ENCODE measurements at places on chromosomes 7 and 10.

DNA sequence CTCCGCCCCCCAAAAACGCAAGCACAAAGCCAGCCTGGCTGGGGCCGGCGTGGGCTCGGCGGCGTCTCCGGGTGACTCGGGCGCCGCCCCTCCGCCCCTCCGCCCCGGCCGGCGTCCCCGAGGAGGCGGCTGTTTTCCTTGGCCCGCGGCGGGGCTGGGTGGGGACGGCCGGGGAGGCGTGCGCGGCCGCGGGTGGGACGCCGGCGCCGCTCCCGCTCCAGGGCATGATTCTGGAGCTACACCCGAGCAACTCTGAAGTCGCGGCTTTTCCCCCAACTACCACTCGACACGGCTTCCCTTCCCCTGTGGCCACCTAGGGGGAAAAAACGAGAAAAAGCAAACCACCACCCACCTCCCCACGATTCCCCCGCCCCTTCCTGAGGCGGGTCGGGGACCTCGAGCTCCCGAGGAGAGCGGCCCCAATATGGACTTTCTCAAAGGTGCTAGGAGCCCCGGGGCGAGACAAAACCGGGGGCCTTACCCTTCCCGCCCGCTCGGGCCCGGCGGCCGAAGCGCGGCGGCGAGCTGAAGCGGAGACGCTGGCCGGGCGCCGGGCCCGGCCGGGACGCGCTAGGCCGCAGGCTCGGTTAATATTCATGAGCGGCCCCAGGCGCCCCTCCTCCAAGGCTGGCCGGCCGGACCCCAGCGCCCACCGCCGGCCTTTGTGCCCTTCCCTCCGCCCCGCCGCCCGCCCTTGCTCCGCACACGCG, 856 bp downstream of the ARHGAP21 start:
- DNase-seq: peak; percentile 28

GRCh38 chr7:123867225-123867624, 22.3 kb downstream of the HYAL4 start:
- no peak for DNase-seq

GRCh38 chr10:131645756-131646155, 255.1 kb upstream of the PPP2R2D start:
- no peak for DNase-seq

- no peak for DNase-seq
Observed at GRCh38 chr7:711922-712380, 14.5 kb upstream of the DNAAF5 start.

- no peak for DNase-seq
Observed at GRCh38 chr7:84364708-84365107, 170.1 kb upstream of the SEMA3A start.

DNA sequence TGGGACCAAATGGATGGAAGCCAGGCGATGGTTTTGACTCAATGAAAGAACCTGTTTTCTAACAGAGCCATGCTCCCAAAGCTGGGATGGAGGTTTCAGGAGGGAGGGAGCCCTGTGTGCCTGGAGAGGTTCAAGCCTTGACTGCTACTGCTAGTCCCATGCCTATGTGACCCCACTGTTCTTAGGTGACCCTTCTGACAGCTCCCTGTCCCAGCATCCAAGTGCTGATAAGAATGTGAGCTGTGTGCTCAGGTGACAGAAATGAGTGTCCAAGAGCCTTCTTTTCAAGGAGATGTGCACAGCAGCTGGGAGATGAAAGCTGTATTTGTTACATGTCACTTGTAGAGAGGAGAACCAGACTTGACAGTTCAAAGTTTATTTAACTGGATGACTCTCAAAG, 595.4 kb downstream of the GALNT17 start:
- no peak for DNase-seq

DNA sequence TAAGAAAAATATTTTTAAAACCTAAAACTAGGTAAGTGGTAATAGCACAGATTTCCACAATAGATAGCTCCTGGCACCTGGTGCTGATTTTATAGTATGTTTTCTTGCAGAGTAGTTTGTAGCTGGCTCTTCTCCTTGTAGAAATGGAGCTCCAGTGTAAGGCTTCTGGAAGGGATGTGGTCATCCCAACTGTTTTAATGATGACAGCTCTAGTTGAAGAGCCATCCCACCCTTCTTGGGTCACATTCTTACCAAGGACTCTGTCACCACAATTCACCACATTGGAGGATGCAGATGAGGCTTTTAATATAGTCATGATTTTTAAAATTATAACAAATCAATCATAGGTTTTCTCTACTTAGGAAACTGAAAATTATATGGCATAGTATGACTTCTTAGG, 31.0 kb downstream of the TES start:
- no peak for DNase-seq

- no peak for DNase-seq
Observed at GRCh38 chr7:42572056-42572455, 335.0 kb upstream of the GLI3 start.

DNA sequence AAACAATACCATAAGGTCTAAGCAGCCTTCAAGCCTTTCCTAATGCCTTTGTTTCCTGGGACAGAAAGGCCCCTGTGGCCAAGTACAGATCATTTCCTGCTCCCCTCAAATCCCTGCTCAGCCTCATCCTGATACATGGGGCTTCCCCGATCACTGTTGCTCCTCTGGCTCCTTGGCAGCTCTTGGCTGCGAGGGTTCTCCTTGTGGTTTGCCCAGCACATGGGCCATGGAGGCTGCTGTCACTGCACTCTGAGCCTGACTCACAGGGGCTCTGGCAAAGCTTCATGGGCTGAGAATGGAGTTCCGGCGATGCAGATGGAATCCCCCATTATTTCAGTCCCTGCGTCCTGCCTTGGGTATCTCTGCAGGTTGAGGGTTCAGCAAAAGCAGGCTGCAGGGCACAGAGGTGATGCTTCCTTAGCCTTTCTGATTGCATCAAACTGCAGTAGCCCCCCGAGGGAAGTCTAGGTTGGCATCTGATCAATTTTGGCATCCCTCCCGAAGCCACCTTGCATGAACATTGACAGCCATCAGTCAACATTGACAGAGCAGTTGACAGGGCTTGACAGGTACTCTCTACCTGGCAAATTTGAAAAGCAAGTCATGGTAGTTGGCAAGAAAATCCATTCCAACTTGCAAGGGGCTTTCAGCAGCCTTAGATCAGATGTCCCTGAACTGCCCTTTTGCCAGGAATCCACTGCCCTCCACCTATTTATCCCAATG, 168.6 kb downstream of the GFRA1 start:
- DNase-seq: no peak

DNA sequence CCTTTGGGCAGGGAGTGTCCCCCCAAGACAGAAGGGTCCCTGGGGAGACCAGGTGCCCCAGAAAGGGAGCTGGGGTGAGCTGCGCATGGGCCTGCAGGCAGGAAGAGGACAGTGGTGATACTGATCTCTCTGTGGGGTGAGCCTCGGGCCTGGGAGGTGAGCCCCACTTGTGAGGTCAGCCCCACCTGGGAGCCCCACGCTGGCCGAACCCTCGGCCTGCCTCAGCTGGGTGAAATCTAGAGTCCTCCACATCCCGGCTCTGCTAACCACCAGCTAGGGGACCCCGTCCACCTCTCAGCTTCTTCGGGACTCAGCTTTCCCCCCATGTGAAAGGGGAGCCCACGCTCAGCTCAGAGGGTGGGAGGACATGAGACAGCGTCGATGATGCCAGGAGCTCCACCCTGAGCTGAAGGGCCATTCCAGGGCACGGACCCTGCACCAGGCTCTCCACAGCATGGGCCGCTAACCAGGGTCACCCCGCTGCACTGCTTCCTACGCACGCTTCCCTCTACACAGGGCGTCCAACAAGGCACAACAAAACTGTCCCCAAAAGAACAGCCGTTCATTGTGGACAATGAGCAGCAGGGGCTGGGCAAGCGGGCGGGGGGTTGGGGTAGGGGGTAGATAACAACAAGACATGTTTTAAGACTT, 48.7 kb downstream of the CAMK2B start:
- no peak for DNase-seq

DNA sequence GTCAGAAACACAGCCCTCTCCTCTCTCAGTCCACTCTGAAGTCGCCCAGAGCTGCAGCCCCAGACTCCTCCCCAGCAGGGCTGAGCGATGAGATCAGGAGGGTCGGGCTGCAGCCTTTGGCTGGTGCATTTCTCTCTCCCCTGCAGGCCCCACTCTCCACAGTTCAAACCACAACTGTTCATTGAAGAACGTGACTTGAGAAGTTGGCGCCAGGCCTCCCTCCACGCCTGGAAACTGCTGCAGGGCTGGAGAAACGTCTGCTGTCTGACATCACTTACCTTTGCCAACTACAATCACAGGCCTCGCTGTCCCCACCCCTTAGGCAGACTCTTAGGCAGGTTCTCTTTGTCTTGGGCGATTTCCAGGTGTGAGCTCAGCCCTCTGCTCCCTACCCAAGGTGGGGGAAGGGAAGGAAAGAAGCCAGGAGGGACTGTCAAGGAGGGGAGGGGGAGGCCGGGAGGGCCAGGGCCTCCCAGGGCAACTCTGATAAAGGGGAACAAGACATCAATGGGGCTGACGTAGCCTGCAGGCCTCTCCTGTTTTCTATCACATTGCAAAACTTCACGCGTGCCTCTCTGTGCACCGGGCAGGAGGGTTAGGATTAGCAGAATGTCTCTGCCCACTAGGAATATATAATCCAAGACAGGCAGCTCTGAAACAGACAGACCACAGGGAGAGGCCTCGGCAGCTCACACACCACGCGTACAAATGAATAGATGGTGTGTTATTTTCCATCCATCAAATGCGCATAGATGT, 32.7 kb downstream of the CALML5 start:
- no peak for DNase-seq

- peak; percentile 34 for DNase-seq
Observed at GRCh38 chr7:17301471-17302456, 3.3 kb downstream of the AHR start.

DNA sequence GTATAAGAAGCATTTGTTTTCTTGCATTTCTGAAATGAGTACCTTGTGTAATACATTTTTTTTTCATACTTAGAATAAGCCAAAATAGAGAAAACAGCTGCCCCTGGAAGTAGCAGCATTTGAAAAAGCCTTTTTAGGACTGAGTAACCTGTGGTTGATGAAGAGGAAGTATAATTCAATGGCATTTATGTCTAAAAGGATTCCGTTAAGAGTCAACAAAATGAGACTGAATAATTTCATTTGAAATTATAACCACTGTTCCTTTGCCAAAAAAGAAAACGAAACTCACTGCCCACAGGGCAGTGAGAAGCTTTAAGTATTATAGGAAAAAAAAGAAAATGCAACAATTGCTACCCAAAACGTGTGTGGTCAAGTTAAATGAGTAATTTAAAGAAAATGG, 705.6 kb upstream of the PHF14 start:
- DNase-seq: no peak

DNA sequence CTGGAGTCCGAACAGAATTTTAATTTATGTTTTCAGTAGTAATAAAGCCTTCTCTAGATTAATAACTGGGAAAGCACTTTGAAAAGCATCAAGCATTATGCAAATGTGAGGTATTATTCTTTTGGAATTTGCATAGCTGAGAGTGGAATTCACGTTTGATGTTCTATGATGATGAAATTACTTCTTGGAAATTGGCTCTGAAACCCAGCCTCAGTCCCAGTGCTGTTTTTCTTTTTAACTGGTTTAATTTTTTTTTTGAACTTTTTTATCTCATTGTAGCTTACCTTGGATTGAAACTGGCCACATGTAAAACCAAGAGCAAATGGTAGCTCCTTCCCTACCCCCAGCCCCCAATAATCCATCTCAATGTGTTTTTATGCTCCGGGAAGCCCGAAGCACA, 1.2 kb downstream of the TBXAS1 start:
- no peak for DNase-seq

DNA sequence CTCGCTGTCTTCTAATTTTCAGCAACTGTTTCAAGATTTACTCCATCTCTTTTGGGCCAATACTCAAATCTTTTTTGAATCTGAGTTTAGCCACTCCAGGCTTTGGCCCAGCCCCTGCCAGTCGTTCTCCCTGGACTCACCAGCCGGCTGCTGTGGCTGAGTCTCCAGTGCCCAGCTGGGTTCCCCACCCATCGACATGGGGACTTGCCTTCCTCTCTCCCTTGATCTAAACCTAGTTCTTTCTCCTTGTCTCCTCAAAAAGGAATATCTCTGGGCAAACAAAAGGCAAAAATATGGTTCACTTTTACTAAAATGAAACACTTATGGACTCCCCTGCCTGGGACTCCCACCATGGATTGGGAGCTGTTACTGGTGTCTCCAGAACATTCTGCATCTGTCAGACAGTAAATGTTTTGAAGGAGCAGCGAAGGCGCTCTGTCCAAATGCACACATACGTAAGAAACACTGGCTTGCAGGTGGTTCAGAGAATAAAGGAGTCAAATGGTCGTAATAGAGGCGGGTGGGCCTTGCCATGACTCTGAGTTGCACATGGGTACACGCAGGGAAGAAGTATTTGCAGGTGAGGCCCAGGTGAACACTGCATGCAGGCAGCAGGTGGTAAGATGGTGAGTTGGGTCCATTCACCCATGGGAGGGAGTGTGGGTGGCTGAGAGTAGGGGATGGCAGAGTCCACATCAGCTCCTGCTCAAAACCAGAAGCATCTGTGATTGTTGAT, 35.5 kb upstream of the HABP2 start:
- DNase-seq: no peak

DNA sequence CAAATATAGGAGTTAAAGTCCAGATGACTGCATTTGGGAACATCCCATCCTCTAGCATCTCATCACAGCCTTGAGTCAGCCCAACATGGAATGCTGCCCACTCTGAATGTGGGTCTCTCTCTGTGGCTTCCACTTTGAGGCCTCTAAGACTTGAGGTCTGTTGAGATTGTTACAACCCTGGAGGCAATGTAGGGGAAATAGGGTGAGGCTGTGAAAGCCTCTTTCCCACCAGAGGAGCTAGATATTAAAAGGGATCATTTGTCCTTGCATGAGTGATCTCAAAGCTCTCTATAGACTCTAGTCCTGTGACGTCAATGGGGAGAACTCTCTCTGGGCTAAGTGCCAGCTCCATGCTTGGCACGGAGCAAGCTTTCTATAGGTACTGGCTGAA, 6.4 kb upstream of the GOLGA7B start:
- DNase-seq: no peak

DNA sequence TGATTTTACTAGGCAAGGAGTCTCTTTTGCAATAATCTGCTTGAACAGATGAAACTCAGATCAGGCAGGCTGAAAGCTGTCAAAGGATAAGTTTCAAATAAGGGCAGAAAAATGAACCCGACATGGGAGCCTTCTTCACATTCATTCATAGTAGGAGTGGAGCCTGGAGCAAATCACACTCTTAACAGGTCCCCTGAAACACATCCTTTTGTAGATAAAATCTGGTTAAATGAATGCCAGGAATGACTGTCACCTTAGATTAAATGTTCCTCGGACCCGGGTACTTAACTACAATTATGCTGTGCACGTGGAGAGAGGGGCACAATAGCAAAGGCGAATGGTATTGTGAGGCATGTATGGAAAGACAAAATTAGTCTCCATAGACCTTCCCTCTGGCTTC, 344.7 kb upstream of the LRGUK start:
- DNase-seq: no peak

- DNase-seq: no peak
Observed at GRCh38 chr10:48608279-48608681, 3.4 kb upstream of the ARHGAP22 start.

GRCh38 chr7:39016609-39017008, 38.9 kb downstream of the POU6F2 start:
- no peak for DNase-seq

DNA sequence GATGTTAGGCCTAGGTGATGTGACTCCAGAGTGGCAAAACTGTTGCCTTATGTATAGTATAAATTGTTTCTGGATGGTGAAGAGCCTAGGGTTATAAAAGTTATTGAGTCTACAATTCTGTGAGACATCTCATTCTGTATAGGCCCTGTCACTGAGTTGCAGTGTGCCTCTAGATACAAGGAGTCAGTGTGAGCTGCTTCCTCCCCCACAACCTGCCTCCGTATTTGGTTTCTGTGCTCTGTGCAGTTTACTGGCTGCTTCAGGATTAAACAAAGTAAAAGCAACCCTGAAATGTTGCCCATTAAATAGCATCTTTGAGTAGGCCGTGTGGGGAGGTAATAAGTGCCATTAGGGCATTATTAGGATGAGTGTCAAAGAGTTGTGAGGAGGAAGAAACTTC, 1.9 kb upstream of the IFRD1 start:
- no peak for DNase-seq

Data from effector memory CD4-positive, alpha-beta T cell (primary cell).